ENCODE measurements at places on chromosomes 11 and 22.

DNA sequence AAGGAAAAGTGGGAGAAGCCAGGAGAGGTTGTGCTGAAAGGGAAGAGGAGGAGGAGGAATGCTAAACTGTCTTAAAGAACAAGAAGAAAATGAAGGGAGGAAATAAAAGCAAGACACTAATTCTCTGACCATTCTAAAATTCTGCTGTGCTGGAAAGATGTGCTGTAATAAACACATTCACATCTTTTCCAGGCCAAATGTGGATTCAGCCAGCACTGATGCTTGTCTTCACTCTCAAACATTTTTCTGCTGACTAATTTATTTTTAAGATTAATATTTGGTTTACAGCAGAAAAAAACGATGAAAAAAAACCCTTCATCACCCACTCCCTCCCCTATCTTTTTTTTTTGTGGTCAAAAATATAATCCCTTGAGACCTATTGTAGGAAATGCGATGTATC, 223.6 kb downstream of the SWAP70 start:
- no peak for DNase-seq

- no peak for DNase-seq
Measured at GRCh38 chr11:23138761-23139160, 278.5 kb upstream of the CCDC179 start.

DNA sequence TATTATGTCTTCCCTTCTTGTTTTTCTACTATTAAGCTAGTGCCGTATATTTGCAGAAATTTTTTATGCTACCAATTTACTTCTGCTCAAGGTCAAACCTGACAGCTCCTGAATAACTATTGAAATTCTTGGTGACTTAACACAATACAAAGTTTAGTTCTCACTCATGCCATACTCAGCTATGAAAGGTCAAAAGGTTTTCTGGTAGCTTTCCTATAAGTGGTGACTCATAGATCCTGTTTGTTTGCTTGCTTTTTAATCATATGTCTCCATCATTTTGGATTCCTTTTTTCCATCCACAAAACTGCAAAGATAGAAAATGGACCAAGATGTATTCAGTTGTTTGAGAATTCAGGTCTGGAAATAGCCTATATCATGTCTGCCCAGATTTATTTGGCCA, 855.8 kb upstream of the LRRC4C start:
- DNase-seq = no peak

- no peak for DNase-seq
Measured at GRCh38 chr11:10694486-10695239, 1.1 kb upstream of the IRAG1 start.

DNA sequence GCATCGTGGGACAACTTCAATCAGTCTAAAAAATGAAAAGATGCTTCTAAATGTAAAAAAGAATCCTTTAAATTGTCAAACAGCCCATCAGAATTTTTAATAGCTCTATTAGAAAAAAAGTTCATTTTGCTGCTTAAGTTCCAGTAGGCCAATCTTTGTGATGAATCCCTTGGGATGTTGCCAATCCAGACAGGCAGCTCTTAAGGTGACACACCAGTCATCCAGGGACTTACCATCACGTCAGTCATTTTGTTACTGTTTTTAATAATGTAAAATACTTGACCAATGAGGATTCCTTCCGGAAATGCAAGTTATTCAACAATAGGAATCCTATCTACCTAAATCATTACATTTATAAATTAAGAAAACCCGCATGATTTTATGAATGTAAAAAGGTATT, 47.8 kb upstream of the TMEM45B start:
- no peak for DNase-seq

- DNase-seq = peak; percentile 27
Measured at GRCh38 chr11:14645015-14645912, 1.7 kb downstream of the PDE3B start.

DNA sequence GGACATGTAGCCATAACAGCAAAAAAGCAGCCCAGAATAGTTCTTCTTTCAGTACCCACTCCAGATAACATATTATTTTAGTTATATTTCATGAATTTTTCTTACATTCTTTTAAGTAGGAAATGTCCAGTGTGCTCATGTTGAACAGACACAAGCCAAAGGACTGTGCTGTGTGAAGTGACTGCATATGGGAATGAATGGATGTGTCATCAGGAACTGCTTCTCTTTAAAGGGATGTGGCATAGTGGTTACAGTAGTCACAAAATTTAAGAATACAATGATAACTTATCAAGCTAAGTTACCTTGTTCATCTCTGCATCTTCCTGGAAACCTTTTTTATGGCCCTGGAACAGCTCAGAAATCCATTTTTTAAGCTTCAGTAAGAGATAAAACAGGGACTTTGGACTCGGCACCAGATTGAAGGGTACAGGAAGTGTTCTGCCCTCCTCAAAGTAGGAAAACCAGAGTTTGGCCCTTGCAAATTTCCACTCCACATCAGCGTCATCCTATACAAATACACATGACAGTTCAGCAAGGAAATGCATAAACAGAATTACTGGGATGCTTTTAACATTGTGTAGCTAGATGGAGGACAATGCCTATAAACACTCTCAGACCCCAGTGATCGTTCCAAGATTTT, 112.8 kb downstream of the TRPC6 start:
- DNase-seq = no peak

DNA sequence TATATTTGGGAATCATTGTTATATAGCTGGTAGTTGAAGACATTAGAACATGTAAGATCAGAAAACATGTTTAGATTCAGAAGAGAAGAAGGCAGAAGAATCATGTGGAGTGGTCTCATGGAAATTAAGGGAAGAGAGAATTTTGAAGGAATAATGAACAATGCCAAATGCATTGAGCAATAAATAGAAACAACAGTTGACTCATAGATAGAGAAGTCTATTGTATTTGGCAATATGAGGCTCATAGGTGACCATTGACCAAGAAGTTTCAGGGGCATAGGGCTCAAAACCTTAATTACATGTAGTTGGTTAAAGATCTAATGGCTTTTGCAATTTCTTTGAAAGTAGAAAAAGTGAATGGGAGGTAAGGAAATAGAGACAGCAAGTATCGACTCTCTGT, 123.9 kb downstream of the PAX6 start:
- DNase-seq = no peak

- no peak for DNase-seq
Measured at GRCh38 chr11:122105044-122105758, 10.8 kb downstream of the BLID start.

GRCh38 chr11:70568035-70568813, 169.9 kb downstream of the CTTN start:
- DNase-seq = no peak

GRCh38 chr11:12276831-12277475, 100.4 kb upstream of the PARVA start:
- DNase-seq = no peak

GRCh38 chr11:125093502-125093901, 17.9 kb downstream of the TMEM218 start:
- no peak for DNase-seq
